ENCODE measurements at places on chromosomes 7 and 10.

DNA sequence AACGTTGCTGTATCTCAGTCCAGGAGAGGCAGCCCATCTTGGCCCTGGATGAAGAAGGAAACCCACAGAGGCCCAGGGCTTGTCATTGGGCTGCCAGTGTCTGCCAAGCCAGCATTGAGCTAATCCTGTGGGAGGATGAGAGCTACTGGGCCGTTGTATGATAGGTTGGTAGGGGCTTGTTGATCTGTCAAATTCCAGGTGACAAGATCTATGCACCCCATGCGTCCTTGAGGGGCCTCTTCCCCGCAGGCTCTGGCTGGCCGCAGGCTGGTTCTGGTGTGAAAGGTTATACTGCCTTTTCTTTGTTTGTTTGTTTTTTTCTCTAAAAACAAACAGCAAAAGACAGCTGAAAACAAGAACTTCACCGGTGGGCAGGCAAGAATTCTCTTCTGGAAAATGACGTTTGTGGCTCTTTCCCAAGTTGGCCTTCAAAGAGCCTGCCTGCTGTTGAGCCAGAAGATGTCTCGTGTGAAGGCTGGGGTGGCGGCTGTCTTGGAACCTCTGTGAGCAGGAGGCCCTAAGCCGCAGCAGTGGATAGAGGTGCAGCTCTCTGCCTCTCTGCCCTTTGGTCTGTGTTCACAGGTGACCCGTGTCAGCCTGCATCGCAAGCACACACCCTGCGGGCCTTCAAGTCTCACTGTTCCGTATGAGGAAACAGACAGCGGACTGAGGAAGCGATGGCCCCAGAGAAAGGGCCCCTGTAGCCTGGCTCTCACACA is 23.3 kb downstream of the CYP17A1 start:
- DNase-seq, result no peak

DNA sequence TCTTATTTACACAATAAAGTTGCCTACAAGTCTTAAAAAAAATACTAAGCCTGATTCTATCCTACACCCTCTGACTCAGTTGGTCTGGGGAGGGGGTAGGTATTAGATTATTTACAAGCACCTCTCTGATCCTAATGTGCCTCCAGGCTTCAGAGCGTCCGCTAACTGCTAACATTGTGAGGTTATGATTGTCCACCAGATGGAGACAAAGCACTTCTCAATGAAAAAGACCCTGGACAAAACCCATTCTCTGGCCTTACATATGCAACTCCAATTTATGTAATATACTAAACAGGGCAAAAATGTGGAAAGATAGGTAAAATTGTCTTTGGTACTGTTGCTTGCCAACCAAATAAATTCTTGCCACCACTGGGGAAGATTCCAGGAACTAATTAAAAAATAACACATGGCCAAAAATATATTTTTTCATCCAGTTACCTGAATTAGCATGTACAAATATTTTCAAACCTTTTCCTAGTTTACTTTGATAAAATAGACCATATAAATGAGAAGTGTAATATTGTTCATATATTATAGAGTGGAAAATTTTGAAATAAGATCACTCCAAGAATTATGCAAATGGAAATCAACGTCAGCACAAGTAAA is 92.4 kb downstream of the KIF20B start:
- no peak for DNase-seq

DNA sequence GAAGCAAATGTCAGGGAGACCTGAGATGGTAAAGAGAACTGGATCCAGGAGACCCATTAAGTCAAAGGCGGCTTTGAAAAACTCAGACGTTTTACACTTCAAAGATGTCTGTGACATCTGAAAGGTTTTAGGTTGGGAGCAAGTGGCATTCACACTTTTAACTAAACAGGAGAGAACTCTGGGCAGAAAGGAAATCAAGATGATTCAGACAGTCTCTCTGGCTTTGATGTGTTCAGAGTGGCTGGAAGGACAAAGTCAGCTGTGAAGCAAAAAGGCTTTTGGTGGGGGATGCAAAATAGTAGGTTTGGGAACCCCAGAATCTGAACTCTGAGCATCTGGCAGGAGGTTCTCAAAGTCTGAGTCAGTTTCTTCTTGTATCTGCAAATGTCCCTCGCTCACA is 66.6 kb downstream of the PRKCQ start:
- DNase-seq, result no peak

DNA sequence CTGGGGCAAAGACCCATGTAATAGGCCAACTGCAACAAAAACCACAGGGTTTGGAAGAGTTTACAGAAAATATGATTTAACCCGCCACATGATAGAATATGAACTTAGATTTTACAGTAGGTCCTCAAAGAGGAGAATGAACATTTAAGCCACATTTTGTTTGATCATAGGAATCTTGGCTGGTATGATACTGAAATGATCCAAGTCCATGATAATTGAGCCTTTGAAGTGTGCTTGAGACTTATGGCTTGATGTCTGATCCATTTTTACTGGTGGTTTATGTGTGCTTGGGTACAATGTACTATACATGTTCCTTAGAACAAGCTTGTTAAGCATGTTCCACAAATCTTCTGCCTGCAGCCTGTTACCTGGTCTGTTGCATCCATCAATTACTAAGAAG is 41.8 kb upstream of the PDSS1 start:
- DNase-seq, result no peak

- DNase-seq, result no peak
Observed at GRCh38 chr7:2645274-2645868, 13.6 kb downstream of the TTYH3 start.

GRCh38 chr7:80823057-80823456 is 95.8 kb downstream of the SEMA3C start:
- no peak for DNase-seq

GRCh38 chr7:101155303-101155702 is 1.0 kb downstream of the AP1S1 start:
- no peak for DNase-seq

GRCh38 chr7:92025260-92025659 is 84.6 kb downstream of the AKAP9 start:
- no peak for DNase-seq

- no peak for DNase-seq
Observed at GRCh38 chr10:33813415-33813814, 478.9 kb upstream of the NRP1 start.

DNA sequence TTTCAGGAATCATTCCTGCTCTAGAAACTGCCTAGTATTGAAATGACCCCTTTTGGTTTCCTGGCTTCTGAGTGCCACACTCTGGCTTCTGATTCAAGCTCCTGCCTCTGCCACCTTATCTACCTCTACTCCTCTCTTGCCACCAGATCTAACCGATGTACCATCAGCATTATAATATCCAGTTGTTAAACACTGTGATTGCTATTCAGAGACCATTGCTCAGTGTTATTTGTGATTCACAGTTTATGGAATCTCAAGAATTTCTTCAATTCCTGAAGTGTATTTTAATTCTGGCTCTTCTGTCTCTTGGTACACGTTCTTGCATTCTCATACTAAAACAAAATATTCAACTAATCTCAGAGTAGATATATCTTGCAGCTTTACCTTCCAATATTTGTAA is 88.7 kb downstream of the DYNC1I1 start:
- no peak for DNase-seq

GRCh38 chr7:15291699-15292098 is 270.1 kb downstream of the AGMO start:
- no peak for DNase-seq

- DNase-seq, result no peak
Observed at GRCh38 chr10:22897371-22897770, 30.5 kb upstream of the ARMC3 start.

GRCh38 chr7:101671371-101672356 is 42.6 kb upstream of the MYL10 start:
- DNase-seq, result no peak

All from stimulated activated CD4-positive, alpha-beta T cell treated with anti-CD3 and anti-CD28 coated beads, Interleukin-1b, Interleukin-23, amount 100 ng/mL, for 4 hours (primary cell).